ENCODE measurements at places on chromosomes 11 and 22.

GRCh38 chr22:32100711-32101110 lies 57.6 kb downstream of the SLC5A1 start:
- DNase-seq = no peak

GRCh38 chr11:24819006-24819405 lies 322.2 kb downstream of the LUZP2 start:
- no peak for DNase-seq

- no peak for DNase-seq
These were observed 33.4 kb downstream of the KCNQ1OT1 start for GRCh38 chr11:2666401-2666741.

GRCh38 chr11:117704395-117705100 lies 92.5 kb downstream of the DSCAML1 start:
- DNase-seq = no peak

- no peak for DNase-seq
These were observed 586.4 kb downstream of the BRD1 start for GRCh38 chr22:49241174-49241851.

DNA sequence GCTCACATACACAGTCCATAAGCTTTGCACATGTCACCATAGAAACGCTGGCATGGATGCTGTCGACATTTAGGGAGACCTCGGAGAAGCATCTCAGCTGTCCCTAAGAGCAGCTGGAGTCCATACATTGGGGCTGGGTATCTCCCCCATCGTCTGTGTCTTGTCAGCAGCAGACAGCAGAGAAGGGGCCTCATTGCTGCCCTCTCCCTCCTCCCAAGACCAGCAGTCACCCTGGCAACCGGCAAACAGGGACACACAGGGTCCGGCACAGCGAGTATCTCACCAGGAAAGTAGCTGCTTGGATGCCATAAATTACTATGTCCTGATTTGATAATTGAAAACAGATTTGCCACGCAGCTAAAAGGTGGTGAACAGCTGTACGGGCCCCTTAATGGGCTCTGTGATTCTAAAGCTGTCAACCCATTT lies 84.4 kb downstream of the CD44 start:
- no peak for DNase-seq

DNA sequence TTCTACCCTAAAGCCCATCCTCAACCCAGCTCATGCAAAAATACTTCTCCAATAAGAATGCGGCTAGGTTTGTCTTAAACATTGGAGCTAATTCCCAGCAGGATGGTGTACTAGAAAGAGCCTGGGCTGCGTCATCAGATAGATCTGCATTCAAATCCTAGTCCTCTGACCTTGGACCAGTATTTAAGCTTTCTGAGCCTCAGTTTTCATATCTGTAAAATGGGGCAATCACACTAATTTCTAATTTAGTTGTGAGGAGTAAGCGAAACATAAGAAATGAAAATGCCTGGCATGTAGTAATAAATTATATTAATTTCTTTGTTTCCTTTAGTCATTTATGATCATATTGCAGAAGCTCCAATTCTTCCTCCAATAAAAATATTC lies 32.2 kb upstream of the ACCSL start:
- no peak for DNase-seq

- no peak for DNase-seq
These were observed 1243.9 kb downstream of the LRRC4C start for GRCh38 chr11:40215556-40215955.
